Thyroid gland (tissue), 4 donors: ENCODE measurements at places on chromosomes 2 and 18. TPM values are rescaled to one million over a fixed set of nuclear protein-coding genes. Genes with fewer than 3 reads are reported as not detected.

Gene CHRNG
- total RNA-seq, result not detected

Gene NAT8
- total RNA-seq, result not detected

Gene FIGN
- 3.1 TPM for total RNA-seq

Gene POTEI
- total RNA-seq, result not detected

Gene DSC2
- total RNA-seq, result 7.6 TPM

Gene SERPINB7
- total RNA-seq, result not detected

Gene SLC30A3
- total RNA-seq, result 0.92 TPM

Gene KLHL30
- total RNA-seq, result 0.20 TPM

Gene MARCO
- total RNA-seq, result 1.6 TPM

Gene EFEMP1
- 389 TPM for total RNA-seq

Gene HOXD9
- 3.9 TPM for total RNA-seq

Gene SNORC
- total RNA-seq, result 0.45 TPM

Gene DNAH7
- total RNA-seq, result 15.8 TPM

Gene HTR2B
- 16.8 TPM for total RNA-seq

Gene FABP1
- total RNA-seq, result not detected

Gene HOXD13
- not detected for total RNA-seq

Gene MAP3K19
- not detected for total RNA-seq

Gene TFPI
- 147 TPM for total RNA-seq

Gene KCNE4
- total RNA-seq, result 7.8 TPM

Gene ZNF385B
- total RNA-seq, result 1.3 TPM
